GM23248 (cell line): ENCODE measurements at places on chromosomes 12 and 14.

GRCh38 chr14:65373016-65373670 lies 39.4 kb upstream of the FUT8 start:
- DNase-seq, result no peak

DNA sequence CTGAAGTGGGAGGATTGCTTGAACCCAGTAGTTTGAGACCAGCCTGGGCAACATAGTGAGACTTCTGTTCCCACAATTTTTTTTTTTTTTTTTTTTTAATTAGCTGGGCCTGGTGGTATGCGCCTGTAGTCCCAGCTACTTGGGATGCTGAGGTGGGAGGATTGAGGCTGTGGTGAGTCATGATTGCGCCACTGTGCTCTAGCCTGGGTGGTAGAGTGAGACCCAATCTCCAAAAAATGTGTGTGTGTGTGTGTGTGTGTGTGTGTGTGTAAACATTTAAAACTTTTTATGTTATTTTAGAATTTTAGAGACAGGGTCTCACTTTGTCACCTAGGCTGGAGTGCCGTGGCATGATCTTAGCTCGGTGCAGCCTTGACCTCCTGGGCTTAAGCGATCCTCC lies 6.8 kb downstream of the PPP1R36 start:
- DNase-seq, result peak; percentile 75

DNA sequence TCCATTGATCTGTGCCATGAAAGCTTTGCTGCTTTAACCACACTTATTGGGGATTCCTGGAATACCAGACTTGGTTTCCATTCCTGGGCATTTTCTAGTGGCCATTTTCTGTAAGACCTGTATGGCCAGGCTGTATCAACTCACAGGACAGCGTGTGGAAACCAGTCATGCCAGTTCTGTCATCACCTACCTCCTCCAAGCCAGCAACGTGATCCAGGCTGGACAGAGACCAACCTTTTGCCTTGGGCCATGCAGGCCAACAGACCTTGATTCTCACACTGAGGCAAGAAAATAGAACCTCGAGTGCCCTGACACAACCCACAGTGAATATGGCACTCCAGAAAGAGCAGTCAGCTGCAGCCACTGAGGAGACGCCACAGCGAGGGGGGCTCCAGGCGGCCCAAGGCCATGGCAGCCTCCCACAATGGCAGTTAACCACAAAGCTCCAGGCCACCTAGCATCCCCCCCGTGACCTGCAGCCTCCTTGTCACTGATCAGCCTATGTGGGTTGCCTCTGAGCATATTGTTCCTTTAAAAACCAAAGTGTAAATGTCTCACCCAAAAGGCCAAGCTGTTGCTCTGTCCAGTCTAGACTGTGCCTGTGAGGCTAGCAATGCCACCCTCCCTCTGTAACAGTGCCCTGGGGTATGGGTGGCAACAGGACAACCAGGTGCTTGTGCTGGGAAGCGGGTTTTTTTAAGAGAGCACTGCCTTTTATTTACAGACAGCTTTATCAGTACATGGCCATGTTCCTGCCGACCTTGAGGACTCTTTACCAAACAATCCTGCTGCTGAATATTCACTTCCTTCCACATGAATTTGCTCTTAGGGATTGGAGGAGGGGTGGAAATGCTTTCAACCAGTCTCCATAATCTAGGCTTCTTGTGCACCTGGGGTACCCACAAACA lies 168.7 kb upstream of the HIF1A start:
- peak; percentile 3 for DNase-seq

DNA sequence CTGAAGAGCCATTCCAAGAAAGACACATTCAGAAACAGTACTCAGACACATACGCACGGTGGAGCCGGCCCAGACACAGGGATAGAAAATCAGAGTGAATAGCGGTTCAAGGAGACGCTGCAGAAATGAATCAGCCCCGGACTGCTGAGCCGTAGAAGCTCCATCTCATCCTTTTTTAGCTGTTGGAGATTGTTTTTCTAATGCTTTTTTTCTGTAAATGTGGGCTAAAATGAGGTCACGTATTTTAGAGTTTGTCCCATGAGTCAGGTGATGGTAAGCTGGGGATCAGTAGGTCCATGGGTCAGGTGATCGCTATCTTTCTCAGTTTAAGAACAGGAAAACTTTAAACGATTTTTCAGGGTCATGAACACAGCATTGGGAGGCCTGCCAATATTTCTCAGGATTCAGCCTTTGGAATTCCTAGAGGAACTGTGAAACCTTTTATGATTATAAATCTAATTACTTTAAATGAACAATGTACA lies 202.4 kb downstream of the ITPR2 start:
- peak; percentile 66 for DNase-seq

DNA sequence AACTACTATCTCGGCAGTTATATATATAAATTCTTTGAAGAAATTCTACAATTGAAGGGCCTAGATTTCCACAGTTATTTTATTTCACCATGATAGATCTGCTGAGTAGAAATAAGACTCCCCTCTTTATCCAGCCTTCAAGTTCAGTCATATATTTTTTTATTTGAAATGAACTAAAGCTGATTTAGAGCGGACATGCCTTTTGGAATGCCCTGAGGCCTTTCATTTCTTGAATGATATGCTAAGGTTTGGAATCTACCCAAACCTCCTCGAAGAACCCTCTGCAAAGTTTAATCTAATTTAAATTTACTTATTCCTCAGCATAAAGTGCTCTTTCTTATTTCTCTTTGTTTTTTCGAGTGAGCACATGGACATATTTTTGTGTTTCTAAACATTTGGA lies 15.1 kb downstream of the SIX1 start:
- DNase-seq, result no peak

DNA sequence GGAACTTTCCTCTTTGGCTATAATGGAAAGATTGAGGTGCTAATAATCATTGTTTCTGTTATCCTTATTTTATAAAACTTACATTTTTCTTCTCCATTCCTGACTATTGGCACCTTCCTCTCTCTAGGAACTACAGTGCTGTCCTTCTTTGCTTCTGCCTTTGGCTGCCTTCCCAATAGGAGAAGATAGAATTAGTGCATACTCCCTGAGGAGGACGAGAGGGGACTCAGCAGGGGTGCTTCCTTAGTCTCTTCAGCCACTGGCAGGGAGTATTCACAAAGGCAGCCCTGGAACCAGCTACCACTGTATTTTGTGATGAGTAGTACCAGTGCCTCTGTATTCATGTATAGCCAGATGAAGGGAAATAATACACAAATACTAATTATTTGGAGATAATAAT lies 208.5 kb downstream of the FOXG1 start:
- DNase-seq, result no peak

GRCh38 chr14:37595809-37596621 lies 586 bp downstream of the TTC6 start:
- DNase-seq, result peak; percentile 53

- no peak for DNase-seq
Measured at GRCh38 chr12:67067453-67068203, 201.5 kb upstream of the CAND1 start.

- peak; percentile 38 for DNase-seq
Measured at GRCh38 chr12:109961612-109962011, 34.6 kb downstream of the GIT2 start.

DNA sequence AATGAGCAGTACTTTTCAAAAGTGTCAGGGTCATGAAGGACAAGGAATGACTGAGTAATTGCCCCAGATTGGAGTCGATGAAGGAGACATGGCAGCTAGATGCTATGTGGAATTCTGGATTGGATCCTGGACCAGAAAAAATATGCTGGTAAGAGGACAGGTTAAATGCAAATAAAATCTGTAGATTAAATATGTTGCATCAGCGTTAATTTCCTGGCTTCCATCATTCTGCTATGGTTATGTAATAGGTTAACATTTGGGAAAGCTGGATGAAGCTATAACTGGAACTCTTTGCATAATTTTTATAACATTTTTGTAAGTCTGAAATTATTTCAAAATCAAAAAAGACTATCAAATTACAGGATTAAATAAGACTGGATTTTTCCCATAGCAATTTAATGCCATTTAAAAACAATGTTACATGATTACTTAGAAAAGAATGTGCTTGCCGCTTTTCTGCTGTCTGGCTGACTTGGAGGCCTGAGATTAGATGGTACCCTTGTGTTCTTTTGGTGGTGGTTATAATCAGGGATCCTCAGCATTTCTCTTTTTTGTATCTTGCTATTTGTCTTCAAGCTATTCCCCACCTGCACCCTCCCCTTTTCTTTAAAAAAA lies 65.1 kb downstream of the FBXW8 start:
- peak; percentile 51 for DNase-seq

DNA sequence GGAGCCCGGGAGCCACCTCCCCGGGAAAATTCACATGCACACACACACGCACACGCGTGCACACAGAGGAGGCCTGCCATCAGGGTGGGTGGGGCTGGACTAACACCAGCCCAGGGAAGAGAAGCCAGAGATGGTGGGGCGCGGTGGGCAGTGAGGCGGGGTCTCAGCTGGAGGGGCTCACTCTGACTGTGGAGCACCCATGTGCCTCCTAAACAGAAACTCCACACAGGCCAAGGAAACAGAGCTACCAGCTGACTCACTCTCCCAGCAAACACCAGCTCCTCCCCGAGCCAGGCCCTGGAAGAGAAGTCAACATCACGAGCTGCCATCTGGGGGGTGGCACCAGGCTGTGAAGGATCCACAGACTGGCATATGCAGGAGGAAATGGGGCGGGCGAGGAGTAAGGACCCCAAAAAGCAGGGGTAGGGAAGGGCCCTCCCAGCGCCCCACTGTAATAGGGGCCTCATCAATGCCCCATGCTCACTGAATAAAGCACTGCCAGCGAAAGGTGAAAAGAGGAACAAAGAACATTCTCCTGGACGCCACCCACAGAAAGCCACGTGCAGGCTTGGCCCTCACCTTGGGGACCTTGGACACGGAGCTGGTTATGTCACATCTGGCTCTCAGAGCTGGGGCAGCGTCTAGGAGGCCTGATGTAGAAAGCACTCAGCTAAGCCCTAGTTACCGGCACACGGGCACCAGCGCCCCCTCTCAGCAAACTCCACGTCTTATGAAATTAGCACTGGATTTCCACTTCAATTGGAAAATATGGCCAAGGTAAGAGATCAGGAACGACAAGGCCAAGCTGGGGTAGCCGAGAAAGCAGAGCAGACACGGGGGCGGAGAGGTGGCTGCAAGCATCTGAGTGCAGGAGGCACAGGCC lies 8.4 kb upstream of the INF2 start:
- peak; percentile 94 for DNase-seq

DNA sequence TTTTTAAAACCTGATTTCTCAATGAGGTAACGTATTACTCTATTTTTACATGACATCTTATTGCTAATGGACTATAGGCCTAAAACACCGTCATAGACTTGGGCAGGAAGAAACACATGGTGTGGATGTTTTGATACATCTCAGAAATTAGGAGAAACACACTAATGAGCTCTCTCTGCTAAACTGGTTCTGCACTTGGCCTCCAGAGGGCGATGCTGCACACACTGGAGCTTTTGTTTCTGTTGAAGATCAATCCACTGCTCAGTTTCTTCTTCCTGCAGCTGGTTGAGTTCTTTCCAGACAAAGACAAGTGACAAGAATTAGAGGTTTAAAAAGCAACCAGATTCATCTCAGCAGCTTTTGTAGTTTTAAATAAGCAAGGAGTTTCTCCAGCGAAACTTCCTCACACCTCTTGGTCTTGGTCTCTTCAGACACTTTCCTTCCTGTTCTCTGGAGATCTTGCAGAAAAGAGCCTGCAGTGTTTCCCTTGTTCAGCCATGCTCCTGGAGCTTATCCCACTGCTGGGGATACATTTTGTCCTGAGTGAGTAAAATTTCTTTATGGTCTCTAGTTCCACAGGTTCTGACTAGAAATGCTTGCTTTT lies 178.5 kb upstream of the OR4E1 start:
- peak; percentile 51 for DNase-seq

GRCh38 chr14:38168416-38168815 lies 39.3 kb upstream of the SSTR1 start:
- DNase-seq, result no peak

DNA sequence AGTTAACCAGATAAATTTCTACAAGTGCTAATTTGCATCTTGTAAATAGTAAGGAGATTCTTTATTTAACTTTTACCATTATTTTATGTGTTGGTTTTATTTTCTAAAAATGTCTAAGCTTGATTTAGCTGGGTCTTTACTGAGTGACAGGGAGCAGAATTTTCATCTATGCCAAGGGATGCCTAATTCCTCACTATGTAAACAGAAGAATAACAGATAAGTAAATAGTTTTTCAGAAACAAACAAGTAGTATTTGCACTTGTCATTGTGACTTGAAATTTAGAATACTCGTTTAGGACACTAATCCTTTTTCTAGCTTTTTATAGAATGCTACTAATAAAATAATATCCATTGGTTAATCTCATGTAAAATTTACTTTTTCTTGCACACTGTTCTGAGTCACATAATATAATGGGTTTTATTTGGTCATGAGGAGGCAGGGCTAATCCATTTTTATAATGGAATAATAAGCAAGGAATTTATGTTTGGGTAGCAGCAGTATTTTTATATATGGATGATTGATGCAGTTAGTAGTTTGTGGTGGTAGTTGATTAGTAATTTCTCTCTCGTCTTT lies 746.5 kb downstream of the SLC6A15 start:
- DNase-seq, result no peak

- DNase-seq, result no peak
Measured at GRCh38 chr14:97866664-97867063, 1069.5 kb downstream of the VRK1 start.

DNA sequence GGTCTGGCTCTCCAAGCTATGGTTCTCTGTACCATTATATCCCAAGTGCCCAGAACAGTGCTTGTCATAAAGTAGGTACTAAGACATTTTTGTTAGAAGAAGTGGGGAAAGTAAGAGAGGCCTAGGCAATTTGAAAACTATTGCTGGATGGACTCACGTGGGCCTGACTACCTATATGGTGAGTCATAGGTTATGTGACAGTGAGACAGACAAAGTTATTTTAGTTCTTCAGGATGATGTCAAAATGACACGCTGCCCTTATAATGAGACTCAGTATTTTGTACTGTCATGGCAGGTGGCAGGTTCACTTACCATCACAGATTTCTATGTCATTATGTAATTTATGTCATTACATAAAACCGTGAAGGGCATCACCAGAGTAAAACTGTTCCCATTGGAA lies 53.1 kb downstream of the PARP11 start:
- DNase-seq, result peak; percentile 52

DNA sequence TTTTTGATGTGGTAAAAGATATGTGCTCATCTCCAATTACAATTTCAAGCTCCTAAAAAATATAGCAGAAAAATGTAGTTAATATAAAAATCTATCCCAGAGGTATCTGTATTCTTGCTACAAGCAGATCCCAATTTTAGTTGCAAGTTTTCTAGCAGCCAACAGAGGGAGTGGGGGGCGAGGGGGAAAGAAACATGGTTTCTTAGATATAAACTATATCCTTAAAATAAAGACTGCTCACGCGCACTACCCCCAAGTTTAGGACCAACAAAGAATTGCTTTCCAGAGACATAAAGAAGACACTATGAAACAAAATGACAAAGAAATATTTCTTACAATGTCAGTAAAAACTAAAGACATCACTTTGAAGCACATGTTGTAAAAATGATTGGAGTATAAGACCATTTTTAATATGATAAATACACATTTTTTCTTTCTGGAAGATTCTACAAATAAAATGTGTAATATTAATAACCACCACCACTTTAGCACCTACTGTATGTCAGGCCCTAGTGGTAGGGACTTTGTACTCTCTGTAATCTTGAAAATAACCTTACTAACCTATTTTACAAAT lies 5.4 kb downstream of the MAGOHB start:
- DNase-seq, result peak; percentile 55

- no peak for DNase-seq
Measured at GRCh38 chr12:107229827-107230226, 136.5 kb upstream of the CRY1 start.
